T-cell (primary cell): ENCODE measurements at places on chromosomes 12 and 14. TPM values are rescaled to one million over a fixed set of nuclear protein-coding genes. Genes with fewer than 3 reads are reported as not detected.

Gene TAS2R43
- 2.1 TPM for total RNA-seq

Gene PROX2
- not detected for total RNA-seq

Gene KMT2D
- total RNA-seq: 135 TPM

Gene GSC
- 0.37 TPM for total RNA-seq

Gene ALDH1L2
- total RNA-seq: 0.07 TPM

Gene TBC1D30
- total RNA-seq: 0.10 TPM

Gene CARMIL3
- 1.9 TPM for total RNA-seq

Gene PPFIBP1
- total RNA-seq: 5.7 TPM

Gene SERPINA1
- total RNA-seq: 0.63 TPM

Gene B4GALNT3
- 2.8 TPM for total RNA-seq

Gene DENND5B
- total RNA-seq: 2.6 TPM

Gene KCNA5
- not detected for total RNA-seq

Gene KCNH5
- total RNA-seq: not detected

Gene CCDC175
- not detected for total RNA-seq
